Activated CD8-positive, alpha-beta T cell treated with anti-CD3 and anti-CD28 coated beads, Interleukin-2, amount 10 ng/mL, durations not matched to agents 7 days and 5 days (primary cell): ENCODE measurements at places on chromosomes 2 and 18. TPM values are rescaled to one million over a fixed set of nuclear protein-coding genes. Genes with fewer than 3 reads are reported as not detected.

GRCh38 chr18:76989647-76990190, 142.9 kb downstream of the MBP start:
- H3K4me1 ChIP-seq: no peaks in the 10 kb centered on the region
- DNase-seq: no peak
- no peak overlapping the region for H3K27ac ChIP-seq
- H3K36me3 ChIP-seq: no peaks in the 10 kb centered on the region
- H3K4me3 ChIP-seq: no peak overlapping the region

GRCh38 chr18:750456-750855, 38.0 kb upstream of the ENOSF1 start:
- H3K4me1 ChIP-seq: peaks cover 2% of the 10 kb centered on the region
- no peaks in the 10 kb centered on the region for H3K27me3 ChIP-seq
- H3K36me3 ChIP-seq: peaks cover 25% of the 10 kb centered on the region
- no peak for DNase-seq
- H3K27ac ChIP-seq: peak overlapping the region; percentile 4
- no peak overlapping the region for H3K4me3 ChIP-seq

DNA sequence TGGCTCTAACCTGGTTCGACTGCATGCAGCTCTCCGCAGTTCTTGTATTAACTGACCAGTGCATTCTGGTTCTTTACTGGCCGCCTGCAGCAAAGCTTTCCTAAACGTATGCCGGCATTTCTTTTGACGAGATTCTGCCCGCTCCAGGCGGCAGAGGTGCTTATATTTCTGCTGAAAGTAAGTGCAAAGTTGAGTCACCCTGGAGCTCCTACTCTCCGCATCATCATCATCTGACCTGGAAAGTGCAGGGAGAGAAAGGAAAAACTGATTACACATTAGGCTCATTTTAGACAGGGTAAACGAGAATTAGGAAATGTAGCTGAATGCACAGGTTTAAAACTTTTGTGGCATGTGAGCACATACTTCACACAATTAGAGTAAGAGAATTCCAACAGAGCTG, 57.9 kb downstream of the INO80D start:
- H3K4me3 ChIP-seq: no peak overlapping the region
- H3K27me3 ChIP-seq: no peaks in the 10 kb centered on the region
- peaks cover 21% of the 10 kb centered on the region for H3K4me1 ChIP-seq
- H3K36me3 ChIP-seq: peaks cover 40% of the 10 kb centered on the region

GRCh38 chr2:2493496-2493895, 162.4 kb upstream of the MYT1L start:
- H3K36me3 ChIP-seq: no peaks in the 10 kb centered on the region
- H3K4me1 ChIP-seq: no peaks in the 10 kb centered on the region
- no peak overlapping the region for H3K4me3 ChIP-seq
- no peak overlapping the region for H3K27ac ChIP-seq
- no peak for DNase-seq

DNA sequence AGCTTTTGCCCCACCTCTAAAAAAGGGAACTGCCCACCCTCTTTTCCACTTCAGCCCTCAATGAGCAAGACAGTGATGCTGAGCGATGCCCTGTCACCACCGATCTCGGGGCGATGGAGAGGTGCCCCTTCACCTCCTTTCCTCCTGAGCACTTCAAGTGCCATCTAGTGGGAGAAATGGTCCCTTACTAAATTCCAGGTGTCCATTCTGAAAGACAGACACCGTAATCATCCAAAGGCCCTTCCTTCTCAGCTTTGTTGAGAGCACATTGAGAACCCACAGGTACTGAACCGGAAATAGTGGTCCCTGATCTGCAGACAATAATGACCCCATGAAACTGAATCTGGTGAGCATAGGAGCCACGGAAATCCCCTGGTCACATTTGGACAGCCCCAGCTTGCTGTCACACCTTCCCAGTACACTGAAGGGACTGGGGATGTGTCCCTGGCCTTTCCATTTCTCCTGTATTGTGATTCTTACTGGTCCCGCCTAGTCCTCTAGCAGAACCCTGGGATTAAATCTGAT, 38.5 kb downstream of the KCTD18 start:
- H3K27me3 ChIP-seq: no peaks in the 10 kb centered on the region
- peaks cover 35% of the 10 kb centered on the region for H3K4me1 ChIP-seq
- DNase-seq: peak; percentile 50
- H3K36me3 ChIP-seq: peaks cover 40% of the 10 kb centered on the region

Gene SLC23A3
- 2.0 TPM for total RNA-seq
